Uterus (tissue), 4 donors: ENCODE measurements at places on chromosomes 3 and 15.

DNA sequence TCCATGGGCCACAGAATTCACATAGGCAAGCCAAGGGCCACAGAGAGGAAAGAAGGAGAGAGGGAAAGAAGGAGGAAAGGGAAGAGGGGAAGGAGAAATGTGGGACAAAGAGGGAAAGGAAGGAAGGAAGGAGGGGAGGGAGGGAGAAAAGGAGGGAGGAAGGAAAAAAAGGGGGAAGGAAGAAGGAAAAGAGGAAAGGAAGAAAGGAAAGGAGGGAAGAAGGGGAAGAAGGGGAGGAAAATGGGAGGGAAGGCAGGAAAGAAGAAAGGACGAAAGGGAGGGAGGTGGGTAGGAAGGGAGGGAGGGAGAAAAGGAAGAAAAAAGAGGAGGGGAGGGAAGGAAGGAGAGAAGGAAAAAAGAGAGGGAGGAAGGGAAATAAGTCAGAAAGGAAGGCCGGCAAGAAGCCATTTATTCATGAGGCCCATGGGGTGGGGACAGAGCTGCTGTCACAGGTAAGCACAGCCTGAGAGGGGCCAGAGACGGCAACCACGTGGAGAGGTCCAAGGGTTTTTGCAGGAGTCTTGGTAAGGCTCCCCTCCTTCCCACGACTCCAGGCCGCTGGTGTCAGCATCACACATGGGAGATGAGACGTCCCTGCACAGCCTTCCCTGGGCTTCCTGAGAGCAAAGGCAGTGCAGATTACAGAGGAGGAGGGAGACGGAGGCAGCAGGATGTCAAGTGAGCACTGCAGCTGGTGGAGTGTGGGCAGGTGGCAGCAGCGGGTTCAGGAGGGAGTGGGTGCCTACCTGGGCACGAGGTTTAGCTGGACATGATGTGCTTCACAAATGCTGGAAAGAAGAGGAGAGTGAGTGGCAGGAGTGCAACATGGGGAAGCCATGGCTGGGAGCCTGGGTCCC lies 5.5 kb downstream of the MYL3 start:
- peak; percentile 9 for DNase-seq

DNA sequence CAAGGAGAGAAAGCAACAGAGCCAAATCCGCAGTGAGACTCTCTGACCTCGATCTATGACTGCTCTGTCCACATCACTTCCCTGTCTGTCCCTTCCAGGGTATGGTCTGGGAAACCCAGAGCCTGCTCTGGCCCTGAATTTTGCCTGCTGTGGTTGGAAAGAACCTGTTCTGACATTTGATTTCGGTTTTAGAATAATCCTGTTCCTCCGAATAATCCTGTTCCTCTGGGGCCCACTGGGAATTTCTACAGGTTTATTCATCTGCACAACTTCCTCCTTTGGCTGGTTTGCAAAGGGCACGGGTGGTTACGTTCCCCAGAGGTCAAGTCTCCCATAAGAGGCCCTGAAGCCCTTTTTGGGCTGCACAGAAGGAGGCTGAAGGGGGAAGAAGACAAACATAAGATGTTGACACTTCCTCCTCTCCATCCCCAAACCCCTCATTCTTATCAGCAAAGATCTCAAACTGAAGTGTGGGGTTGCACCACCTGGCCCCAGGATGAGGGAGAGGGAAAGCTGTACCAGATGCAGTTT lies 10.6 kb downstream of the LAMP3 start:
- DNase-seq, result no peak

GRCh38 chr3:64225695-64226499 lies 631 bp upstream of the PRICKLE2 start:
- no peak for DNase-seq

DNA sequence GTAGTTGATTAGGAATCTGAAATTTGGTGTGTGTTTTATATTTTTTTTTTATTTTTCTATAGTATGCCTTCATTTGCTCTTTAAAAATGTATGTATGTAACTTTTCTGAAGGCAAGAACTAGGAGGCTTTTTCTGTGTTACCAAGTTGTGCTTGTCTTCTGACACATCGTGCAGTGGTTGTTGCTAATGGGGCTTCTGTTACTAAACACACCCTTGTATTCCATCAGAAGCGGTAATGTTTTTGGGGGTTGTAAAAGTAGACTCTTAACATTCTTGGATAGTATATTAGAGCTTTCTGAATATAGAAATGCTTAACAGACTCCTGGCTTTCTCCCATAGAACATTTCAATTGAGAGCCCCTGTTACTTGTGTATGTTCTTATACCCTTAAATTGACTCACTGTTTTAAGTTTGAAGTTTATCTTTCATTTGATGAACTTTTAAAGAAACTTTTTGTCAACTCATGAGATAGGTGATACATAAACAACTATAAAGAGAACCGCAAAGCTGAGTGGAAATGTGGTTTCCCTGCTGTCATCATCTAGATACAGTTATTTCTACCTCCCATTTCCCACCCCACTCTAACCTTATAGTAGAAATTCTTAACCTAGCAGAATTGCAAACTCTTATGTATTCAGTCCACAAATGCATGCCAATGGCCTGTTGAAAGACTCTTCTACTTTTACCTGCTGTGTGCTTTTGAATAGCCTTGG lies 2.5 kb downstream of the TIPARP start:
- no peak for DNase-seq

DNA sequence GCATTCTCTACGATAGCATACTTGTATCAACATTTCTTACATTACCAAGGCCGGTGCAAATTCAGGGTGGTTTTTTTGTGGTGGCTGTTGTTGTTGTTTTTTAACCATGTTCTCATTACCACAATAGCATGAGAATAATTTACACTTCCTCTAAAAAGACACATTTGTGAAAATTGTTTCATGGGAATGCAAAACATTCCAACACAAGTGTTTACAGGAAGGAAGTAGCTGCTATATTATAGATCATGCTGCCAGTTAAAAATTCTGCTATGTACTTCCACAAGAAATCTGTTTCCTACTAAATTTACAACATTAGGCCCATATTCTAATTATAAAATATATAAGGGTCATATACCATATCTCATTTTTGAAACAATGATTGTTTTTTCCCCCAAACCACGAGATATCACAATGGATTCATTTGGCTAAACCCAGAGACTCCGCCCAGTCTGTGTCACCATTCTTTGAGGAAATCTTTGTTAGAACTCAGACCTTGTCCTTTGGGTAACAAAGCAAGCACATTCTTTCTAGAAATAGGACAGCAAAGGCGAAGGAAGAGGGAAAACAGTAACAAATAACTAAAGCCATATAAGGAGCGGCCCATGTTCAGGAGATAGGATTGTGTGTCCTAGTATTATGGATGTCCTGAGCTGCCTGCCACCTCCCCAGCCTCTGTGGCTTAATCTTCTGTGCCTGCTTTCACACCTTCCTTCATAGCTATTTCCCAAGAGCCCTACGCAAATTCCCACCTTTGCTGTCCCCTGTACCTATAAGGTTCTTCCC lies 60.1 kb downstream of the UACA start:
- no peak for DNase-seq

- no peak for DNase-seq
Measured at GRCh38 chr3:179432451-179432850, 18.8 kb downstream of the GNB4 start.

GRCh38 chr3:187208159-187208558 lies 10.9 kb downstream of the RTP1 start:
- no peak for DNase-seq

- no peak for DNase-seq
Measured at GRCh38 chr3:171648069-171648468, 162.2 kb downstream of the PLD1 start.

DNA sequence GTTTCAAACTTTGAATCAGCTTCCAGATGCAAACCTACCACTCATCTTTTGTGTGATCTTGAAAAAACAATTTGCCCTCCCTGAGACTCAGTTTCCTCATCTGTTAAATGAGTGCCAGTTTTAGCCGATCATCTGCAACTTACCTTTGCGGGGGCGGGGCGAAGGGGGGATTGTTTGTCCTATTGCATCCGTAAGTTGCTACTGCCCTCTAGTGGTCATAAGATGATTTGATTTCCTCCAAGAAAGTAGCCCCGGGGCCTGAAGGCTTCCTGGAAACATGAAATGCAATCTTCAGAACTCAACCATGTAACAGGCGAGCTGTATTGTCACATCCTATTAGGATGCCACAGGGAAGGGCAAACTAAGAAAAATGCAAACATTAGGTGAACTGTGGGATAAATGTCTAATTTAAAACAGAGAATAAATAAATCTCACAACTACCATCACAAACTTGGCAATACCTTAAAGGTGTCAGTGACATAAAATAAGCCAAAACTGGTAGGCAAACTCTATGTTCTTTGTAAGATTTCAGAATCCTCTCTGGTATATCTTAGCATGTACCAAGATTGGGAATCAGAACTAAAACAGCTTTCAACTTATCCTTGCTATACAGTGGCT lies 63.5 kb upstream of the CLDN18 start:
- DNase-seq, result peak; percentile 18

- no peak for DNase-seq
Measured at GRCh38 chr3:196975349-196975748, 6.7 kb upstream of the PIGZ start.

- peak; percentile 20 for DNase-seq
Measured at GRCh38 chr3:152737021-152737908, 97.7 kb upstream of the P2RY1 start.

DNA sequence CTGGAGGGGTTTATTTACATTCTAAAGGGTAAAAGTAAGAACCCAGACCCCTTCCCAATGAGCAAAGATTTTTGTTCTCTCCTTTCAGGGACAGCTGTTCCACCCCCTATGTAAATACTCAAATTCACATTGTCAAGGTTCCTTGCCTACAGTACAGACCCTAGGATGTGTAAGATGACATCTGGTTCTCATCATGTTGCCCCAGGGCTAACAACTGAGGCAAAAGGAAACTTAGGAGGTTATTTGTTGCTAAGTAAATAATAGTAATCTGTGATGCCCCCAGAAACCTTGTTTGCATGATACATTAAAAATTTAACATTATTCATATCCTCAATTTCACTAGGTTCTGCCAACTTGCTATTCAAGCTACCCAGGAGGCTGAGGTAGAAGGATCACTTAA lies 135.0 kb upstream of the CCNL1 start:
- no peak for DNase-seq

- DNase-seq, result no peak
Measured at GRCh38 chr3:72803573-72803972, 44.7 kb downstream of the SHQ1 start.

GRCh38 chr15:37446921-37447320 lies 346.6 kb upstream of the MEIS2 start:
- no peak for DNase-seq

DNA sequence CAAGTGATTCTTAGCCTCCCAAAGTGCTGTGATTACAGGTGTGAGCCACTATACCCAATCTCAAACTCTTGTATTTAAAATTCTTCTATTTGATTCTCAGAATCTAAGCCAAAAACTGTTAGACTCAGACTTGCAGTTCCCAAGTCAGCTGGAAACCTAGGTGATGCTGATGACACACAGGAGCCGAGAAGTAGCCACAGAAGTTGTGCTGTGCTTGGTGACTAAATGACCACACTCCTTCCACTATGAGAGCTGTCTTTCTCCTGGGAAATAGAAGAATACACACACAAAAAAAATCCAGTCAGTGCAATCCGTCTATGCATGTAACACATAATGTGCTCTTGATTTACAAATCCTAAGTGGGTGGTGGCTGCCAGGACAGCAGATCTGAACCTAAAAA lies 33.9 kb downstream of the ILDR1 start:
- DNase-seq, result no peak

- DNase-seq, result no peak
Measured at GRCh38 chr3:178560759-178561158, 24.5 kb downstream of the KCNMB2 start.

DNA sequence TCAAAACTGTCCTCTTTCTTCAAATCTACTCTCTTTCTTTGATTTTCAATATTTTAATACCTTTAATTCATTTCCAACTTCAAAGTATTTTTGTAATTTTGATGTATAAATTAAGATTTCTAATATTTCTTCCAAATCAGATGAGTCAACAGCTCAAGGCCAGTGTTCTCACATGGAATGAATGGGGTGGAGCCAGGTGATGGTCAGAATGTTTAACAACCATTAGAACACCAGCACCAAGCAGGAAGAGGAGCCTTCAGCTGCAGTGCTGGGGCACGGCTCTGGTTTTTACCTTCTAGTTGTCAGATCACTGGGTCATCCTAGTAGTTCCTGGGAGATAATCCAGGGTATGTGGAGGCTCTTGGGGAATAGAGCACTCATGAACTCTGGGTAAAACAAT lies 494.5 kb upstream of the PDZRN3 start:
- no peak for DNase-seq
